ENCODE measurements at places on chromosomes 16 and 17.

- DNase-seq: no peak
Observed at GRCh38 chr17:56247816-56248215, 94.5 kb downstream of the ANKFN1 start.

DNA sequence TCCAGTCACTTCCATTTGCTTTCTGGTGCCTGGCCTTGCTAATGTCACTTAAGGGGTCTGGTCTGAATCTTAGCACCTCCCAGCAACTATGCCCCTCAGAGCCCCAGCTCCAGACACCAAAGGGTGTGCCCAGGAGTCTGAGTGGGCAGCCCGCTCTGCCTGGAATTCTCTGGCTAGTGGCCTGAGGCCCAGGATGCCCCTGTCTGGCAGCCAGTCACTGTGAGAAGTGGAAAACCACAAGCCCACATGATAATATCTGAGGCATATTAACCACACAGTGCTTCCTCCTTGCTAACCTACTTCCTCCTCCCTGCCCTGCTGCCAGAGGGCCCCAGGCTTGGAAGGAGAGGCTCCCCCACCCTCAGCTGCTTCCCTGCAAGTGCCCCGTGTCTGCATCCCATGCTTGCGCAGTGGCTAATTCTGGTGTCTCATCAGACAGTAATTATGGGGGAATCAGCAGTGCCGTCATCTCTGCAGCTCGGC lies 14.0 kb downstream of the SRCIN1 start:
- DNase-seq: no peak

- DNase-seq: no peak
Observed at GRCh38 chr16:31501226-31501965, 6.8 kb downstream of the RUSF1 start.

DNA sequence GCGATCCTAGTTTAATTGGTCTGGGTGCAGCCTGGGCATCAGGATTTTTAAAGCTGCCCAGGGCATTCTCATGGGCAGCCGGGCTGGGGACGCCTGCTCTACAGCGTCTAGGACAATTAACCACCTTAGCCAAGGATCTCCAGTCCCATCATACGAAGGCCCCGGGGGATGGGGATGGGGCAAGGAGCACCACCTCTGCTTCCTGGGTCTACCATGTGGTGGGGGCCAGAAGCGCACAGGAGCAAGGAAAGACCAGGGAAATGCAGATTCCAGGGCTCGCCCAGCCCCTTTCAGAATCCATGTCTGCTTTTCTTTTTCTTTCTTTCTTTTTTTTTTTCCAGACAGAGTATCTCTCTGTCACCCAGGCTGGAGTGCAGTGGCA lies 29.3 kb downstream of the TBC1D16 start:
- no peak for DNase-seq

GRCh38 chr17:27241346-27241946 lies 52.5 kb upstream of the WSB1 start:
- DNase-seq: peak; percentile 30

DNA sequence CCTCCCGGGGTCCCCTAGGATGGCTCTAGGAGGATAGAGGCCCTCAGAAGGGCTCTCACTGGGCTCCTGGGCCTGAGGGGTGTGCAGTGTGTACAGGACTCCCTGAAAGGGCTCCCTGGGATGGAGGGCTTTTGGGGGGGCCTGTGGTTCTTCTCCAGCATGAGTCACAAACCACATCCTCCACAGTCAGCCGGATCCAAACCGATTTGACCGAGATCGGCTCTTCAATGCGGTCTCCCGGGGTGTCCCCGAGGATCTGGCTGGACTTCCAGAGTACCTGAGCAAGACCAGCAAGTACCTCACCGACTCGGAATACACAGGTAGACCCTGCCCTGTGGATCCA lies 4.5 kb downstream of the TRPV2 start:
- DNase-seq: peak; percentile 89

- DNase-seq: no peak
Observed at GRCh38 chr17:78995761-78996451, 13.7 kb downstream of the CANT1 start.

GRCh38 chr17:45129940-45130680 lies 2.2 kb downstream of the PLCD3 start:
- DNase-seq: no peak

- DNase-seq: no peak
Observed at GRCh38 chr16:56682703-56683397, 580 bp downstream of the MT1X start.

DNA sequence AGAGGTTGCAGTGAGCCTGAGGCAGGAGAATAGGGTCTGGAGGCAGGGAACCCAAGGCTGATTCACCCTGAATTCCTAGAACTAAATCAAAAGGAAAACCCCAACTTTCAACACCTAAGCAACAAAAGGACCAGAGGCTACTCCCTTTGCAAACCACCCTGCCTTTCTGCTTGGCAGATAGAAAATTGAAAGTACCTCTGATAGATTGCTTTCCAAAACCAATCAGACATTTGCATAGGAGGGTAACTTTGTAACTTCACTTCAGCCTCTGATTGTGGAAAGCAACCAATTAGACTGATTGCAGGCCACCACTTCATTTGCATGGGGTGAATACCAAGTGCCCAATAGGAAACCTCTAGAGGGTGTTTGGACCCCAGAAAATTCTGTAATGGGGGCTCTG lies 10.9 kb upstream of the TMEM98 start:
- DNase-seq: no peak

GRCh38 chr17:76151896-76152454 lies 10.9 kb upstream of the FOXJ1 start:
- no peak for DNase-seq

DNA sequence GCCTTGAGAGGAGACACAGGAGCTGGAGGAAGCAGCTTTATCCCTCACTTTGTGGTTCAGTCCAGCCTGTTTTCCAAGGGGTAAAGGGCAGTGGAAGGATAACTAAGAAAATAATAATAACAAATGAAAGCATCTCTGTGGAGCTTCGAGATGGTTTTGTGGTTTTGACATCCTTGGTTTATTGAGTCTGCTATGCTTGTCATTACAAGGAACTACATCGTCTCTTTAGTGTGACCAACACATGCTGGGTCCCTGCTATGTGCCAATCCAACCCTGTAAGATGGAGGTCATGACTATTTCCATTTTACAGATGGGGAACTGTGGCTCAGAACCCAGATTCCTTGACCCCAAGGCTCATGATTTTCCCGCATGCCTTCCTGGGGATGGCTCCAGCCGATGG lies 124.8 kb downstream of the MRM1 start:
- no peak for DNase-seq

DNA sequence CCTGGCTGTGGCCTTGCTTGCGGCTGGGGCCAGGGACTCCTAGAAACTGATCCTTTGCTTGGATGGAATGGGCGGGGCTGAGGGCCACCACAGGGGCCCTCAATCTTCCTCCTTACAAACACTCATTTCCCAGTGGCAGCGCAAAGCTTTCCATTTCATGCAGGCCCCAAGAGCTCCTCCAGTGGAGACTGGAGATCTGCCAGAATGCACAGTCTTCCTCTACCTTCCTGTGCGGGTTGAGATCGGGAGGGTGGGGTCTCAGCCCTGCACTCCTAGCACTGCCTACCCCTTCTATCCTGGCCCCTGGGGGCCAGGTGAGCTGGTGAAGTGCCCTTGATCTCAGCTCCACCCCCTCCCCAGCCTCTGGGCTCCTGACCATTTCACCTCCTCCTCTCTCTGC lies 1.7 kb downstream of the NRN1L start:
- DNase-seq: no peak

- DNase-seq: peak; percentile 25
Observed at GRCh38 chr17:71970312-71970711, 150.5 kb upstream of the SOX9 start.

- peak; percentile 63 for DNase-seq
Observed at GRCh38 chr16:56202036-56202435, 10.7 kb downstream of the GNAO1 start.

GRCh38 chr17:34519282-34519681 lies 60.1 kb upstream of the TMEM132E start:
- DNase-seq: no peak

DNA sequence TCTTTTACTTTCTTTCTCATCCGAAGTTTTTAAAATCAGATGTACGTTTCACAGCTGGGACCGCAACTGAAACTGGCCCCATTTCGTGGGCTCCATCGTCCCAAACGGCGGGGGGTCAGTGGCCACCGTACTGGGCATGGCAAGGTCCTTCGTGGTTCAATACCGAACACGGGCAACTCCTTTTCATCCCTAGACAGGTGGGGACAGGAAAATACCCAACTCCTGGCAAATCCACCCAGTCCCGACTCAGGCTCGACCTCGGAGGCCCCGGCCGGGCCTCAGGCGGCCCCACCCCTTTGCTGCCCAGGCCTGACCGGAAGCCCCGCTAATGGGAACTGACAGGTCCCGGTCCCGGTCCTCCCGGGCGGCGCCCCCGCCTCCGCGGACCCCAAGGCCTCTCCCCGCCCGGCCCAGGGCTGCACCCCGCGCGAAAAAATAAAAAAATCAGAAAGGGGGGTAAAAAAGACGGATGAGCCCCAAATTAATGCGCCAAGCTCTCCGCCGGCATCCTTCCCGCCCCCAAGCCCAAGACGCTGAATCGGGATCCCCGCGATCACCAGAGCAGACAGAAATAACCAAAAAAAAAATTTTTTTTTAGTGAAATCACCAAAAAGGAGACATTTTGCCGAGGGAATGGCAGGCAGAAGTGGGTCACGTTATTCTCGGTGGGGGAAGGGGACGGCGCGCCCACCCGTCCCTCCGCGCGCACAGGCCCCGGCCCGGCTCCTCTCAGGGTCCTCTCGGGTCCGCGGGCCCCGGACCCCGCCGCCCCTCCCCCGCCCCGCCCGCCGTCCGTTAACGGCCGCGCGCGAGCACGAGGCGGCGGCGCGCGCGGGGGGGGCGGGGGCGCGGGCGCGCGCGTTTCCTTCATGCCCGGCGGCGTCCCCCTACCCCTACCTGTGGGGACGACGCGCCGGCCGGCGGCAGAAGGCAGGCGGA lies 562 bp downstream of the ZC3H7A start:
- DNase-seq: peak; percentile 31

- DNase-seq: no peak
Observed at GRCh38 chr17:52678211-52678610, 519.7 kb upstream of the CA10 start.

DNA sequence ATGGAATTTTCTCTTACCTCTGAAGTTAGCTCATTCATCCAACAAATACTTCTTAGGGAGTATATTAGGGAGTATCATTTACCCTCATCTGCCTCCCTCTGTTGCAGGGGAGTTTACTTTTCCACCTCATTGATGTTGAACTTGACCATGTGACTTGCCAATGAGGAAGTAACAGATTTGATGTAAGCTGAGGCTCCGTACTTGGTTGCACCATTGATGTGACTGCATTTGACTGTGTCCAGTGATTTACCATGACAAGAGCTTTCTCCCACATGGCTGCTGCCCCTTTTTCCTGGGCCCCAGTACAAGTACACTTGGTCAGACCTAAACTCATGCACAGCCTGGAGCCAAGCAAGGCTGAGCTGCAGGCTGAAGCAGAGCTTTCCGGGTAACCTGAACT lies 81.6 kb upstream of the HS3ST2 start:
- no peak for DNase-seq

GRCh38 chr16:14061732-14062259 lies 9.3 kb upstream of the MRTFB start:
- DNase-seq: no peak

DNA sequence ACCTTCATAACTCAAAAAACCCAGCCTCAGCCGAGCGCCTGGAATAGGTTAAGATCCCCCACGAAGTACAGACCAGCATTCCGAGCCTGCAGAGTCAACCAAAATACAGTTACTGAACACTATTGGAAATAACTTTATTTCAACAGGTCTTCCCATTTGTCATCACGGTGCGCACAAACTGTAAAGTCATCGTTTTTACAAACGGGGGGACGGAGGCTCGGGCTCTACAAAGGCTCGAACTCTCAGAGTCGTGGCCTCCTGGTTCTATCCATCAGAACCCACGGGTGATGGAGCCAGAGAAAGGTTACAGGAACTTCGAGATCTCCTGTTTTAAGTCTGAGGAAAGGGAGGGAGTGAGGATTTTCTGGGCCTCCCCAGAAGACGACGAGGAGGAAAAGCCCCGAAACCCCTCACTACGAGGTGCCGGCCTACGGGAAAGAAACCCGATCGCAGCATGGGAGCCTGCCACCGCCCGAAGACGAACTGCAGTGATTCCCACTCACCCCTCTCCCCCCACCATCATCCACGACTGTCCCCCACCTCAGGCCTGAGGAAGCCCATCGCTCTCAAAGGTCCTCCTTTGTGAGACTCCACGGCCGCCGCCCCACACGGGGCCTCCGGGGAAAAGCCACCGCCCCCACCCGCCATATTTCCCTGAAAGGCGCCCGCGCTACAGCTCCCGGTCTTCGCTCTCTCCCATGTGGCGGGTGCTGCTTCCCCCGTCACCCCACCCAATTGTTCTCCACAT lies 917 bp downstream of the YWHAE start:
- DNase-seq: peak; percentile 73

DNA sequence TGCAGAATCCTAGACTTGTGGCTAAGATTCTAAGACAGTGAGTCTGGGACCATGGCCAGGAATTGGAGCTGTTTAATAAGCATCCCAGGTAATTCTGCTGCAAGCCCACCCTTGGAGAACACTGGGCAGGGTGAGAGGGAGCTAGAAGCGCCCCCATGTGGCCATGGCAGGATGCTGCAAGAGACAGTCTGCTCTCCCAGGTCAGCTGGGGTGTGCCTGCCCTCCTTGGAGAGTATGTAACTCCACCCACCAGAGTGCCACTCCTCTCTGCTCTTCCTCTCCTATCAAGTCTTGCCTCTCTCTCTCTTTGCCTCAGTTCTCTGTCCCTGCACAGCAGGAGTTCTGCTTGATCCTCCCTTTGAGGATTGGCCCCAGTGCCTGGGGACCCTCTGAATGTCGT lies 14.9 kb downstream of the RCVRN start:
- DNase-seq: no peak

DNA sequence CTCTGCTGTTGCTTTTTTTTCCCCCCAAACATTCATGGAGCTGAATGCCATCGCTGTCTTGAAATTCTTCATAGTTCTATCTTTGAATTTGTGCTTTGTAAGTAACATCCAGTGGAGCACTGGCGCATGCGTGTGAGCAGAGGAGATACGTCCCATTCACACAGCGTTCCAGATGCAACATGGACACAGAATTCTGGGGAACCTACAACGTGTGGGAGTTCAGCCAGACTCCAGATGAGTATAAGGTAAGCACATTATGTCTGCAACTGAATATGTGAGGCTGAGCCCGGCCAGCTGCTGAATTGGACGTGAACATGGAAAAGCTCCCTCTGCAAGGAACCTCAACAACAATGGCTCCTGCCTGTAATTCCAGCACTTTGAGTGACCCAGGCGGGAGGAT lies 4.3 kb upstream of the ATP1B2 start:
- no peak for DNase-seq

Data from fibroblast of skin of right biceps (primary cell).